ENCODE measurements at places on chromosomes 5 and 9.

DNA sequence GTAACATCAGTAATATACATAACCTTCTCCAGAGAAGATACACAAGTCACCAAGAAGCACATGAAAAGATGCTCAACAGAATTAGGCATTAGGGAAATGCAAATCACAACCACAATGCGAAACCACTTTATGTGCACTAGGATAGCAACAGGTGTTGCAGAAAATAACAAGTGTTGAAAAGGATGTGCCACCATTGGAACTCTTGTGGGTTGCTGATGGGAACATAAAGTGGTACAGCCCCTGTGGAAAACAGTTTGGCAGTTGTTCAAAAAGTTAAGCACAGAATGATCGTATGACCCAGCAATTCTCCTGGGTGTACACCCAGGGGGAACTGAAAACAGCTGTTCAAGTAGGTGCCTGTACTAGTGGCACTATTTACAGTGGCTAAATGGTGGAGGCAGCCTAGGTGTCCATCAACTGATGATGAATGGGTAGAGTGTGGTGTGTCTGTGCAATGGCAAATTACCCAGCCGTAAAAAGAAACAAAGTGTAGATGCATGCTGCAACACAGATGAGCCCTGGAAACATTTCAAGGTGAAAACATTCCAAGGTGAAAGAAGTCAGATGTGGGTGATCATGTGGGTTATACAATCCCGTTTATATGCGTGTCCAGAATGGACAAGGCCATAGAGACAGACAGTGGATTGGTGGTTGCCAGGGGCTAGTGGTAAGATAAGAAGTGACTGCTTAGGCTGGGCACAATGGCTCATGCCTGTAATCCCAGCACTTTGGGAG, 27.2 kb downstream of the CCDC69 start:
- no peak for DNase-seq

- no peak for DNase-seq
Observed at GRCh38 chr9:73824671-73825070, 672.5 kb upstream of the RORB start.

DNA sequence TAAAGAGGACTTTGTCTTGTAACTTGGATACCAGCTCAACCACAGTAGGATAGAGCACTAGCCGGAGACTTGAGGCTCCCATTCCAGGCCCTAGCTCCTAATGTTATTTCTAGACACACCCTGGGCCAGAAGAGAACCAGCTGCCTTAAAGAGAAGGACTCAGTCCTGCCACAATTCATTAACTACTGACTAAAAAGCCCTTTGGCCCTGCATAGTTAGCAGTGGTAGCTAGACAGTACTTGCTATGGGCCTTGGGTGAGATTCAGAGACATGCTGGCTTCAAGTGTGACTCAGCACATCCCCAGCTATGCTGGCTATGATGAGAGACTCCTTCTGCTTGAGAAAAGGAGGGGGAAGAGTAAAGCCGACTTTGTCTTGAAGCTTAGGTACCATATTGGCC, 47.3 kb downstream of the TMEM167A start:
- DNase-seq, result no peak

- DNase-seq, result no peak
Observed at GRCh38 chr5:96072791-96073165, 111.1 kb upstream of the ELL2 start.

GRCh38 chr5:133276171-133276570, 224.4 kb downstream of the HSPA4 start:
- no peak for DNase-seq

DNA sequence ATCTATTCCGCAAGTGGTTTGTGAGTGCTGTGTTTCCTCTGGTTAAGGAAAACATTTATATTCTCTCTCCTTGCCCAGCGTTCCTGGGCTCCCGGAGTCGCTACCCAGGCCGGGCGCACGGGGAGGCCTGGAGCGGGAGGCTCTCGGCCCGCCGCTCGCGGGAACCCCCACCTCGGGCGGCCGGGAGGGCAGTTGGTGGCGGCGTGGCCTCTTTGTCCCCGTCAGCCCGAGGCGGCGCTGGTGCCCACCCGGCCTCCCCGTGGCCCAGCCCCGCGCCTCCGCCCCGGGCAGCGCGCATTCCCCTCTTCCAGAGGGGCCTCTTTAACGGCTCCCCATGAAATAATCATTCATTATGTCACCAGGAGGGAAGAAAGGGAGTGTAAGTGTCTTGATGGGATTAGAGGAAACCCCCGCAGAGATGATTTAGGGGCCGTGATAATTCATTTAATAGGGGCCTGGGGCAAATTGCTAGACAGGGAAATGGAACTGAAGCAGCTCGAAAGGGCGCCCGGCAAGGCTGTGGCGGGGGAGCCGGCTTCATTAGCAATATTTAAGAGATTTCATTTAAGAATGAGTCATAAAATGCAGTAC, 181.9 kb upstream of the TBCA start:
- DNase-seq, result no peak

DNA sequence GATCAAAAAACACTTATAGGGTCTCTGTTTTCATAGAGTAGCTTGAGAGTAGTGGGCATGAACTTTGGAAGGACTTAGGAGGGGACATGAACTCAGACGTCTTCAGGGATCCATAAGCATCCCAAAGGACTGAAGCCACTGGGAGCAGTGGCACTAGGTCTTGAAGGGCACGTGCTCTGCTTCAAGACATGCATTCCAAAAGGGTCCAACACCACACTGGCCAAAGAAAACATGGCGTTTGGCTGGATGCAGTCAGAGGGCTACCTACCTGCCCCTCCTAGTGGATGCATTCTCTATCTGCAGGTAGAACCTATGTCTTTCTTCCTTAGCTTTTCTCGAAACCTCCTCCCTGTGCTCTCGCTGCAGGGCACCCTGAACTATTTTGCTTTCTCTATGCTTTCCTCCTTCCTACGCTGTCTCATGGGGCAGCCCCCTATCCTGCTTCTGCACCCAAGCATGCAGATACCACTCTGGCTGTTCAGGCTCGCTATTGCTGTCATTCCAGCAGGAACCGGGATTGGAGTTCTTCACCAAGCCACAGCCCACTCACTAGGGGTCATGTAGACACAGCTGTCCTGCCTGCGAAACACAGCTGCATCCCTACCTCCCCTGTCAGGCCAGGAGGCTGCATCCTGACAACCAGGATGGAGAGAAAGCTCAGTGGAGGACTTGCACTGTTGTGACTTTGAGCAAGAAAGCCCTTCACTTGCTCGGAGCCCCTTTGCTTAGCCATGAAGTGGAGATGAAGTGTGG, 11.9 kb downstream of the FAM240B start:
- no peak for DNase-seq

GRCh38 chr5:141957367-141957996, 520 bp downstream of the PCDH12 start:
- no peak for DNase-seq

DNA sequence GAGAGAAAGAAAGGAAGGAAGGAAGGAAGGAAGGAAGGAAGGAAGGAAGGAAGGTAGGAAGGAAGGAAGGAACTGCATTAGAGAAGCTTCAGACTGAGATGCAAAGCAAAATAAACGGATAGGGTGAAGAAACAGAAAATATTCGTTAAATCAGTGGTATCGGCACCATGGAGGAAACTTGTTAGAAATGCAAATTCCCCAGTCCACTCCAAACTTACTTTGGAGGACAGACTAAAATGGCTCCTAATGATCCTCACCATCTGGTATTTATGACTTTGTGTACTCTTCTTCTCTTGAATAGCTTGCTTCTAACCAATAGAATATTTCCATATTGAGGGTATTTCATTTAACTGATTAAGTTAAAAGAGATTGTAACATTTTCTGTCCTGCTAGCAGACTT, 87.9 kb upstream of the GCNT4 start:
- no peak for DNase-seq

- peak; percentile 35 for DNase-seq
Observed at GRCh38 chr9:114738581-114739316, 56.8 kb upstream of the TEX48 start.

DNA sequence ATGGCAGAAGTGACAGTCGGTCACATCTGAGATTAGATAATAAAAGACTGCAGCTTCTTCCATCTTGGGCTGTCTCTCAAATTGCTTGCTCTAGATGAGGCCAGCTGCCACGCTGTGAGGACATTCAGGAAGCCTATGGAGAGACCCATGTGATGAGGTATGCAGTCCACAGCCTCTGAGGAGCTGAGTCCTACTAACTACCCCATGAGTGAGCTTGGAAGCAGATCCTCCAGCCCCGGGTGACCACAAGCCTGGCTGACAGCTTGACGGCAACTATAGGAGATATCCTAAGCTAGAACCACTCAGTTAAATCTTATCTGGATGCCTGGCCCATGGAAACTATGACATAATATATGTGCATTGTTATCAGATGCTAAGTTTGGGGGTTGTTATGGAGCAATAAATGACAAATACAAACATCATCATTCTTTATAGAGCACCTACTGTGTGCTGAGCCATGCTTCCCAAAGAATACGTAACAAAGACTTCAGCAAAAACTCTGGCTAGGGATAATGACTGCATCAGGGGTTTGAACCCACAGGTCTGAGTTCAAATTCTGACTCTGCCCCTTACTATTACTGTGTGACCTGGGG, 26.7 kb downstream of the KCNV2 start:
- DNase-seq, result no peak

DNA sequence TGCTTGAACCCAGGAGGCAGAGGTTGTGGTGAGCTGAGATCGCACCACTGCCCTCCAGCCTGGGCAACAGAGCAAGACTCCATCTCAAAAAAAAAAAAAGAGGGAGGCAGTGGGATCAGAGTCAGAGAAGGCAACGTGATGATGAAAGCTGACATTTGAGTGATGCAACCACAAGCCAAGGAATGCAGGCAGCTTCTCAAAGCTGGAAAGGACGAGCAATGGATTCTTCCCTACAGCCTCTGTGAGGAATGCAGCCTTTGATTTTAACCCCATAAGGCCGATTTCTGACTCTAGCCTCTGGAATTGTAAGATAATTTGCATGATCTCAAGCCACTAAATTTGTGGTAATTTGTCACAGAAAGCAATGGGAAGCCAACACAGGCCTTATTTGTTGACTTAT, 9.8 kb downstream of the TGFBI start:
- DNase-seq, result no peak

DNA sequence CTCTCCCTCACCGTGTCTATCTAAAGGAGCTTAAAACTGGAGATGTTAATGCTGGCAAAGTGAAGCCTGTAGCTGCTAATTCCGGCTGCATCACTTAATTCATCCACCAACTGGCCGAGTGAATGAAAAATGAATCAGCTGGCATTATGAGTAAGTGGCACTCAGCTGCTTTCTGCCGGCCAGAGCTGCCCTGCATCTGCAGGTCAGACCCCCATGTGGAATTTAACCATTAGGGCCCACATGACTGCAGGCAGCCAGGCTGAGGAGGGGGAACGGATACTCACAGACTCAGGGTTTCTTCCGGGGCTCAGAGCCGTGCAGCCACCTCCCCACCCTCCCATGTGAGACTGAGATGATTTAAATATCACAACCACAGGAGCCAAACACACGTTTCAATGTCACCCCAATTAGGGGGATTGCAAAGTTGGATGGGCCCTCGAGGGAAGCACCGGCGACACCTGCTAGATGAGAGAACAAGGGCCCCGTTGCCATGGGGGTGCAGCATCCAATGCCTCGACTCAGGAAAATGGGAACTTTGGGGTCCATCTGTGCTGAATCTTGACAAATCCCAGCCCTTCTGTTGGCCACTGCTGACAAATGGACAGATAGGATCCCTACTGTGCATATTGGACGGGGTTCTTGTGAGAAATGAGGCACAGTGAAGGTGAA, 115.6 kb upstream of the ALDH1B1 start:
- no peak for DNase-seq
